Subcutaneous adipose tissue (tissue), 4 donors: ENCODE measurements at places on chromosomes 2 and 18. TPM values are rescaled to one million over a fixed set of nuclear protein-coding genes. Genes with fewer than 3 reads are reported as not detected.

GKN2 gene
- not detected for total RNA-seq

CHRND gene
- not detected for total RNA-seq

C1QL2 gene
- not detected for total RNA-seq

UCN gene
- 1.7 TPM for total RNA-seq

SH3RF3 gene
- 5.3 TPM for total RNA-seq

SP140 gene
- 4.2 TPM for total RNA-seq

PROKR1 gene
- 0.22 TPM for total RNA-seq

HNRNPLL gene
- total RNA-seq, result 38.2 TPM

TRIM54 gene
- not detected for total RNA-seq

RSAD2 gene
- total RNA-seq, result 6.3 TPM

SAP130 gene
- total RNA-seq, result 9.4 TPM

ANKRD44 gene
- total RNA-seq, result 22.8 TPM

PXDN gene
- 169 TPM for total RNA-seq

PTH2R gene
- 9.4 TPM for total RNA-seq

CCDC148 gene
- total RNA-seq, result 0.51 TPM

NTSR2 gene
- total RNA-seq, result 1.1 TPM

ANKRD29 gene
- total RNA-seq, result 30.7 TPM

TYW5 gene
- total RNA-seq, result 6.2 TPM

LYPD1 gene
- total RNA-seq, result not detected

SDC1 gene
- 2.4 TPM for total RNA-seq

SPATA3 gene
- not detected for total RNA-seq

SLC19A3 gene
- total RNA-seq, result 253 TPM

SPHKAP gene
- total RNA-seq, result not detected

UGT1A5 gene
- not detected for total RNA-seq

TLX2 gene
- total RNA-seq, result not detected

RTP5 gene
- not detected for total RNA-seq

NEUROD1 gene
- total RNA-seq, result not detected

PLA2R1 gene
- total RNA-seq, result 17.7 TPM

ZAP70 gene
- total RNA-seq, result 2.3 TPM

DYNAP gene
- total RNA-seq, result not detected

MOGAT1 gene
- 2.8 TPM for total RNA-seq

DHRS9 gene
- total RNA-seq, result 130 TPM

PKDCC gene
- total RNA-seq, result 80.7 TPM

GBX2 gene
- not detected for total RNA-seq
